ENCODE measurements at places on chromosomes 1 and 21. TPM values are rescaled to one million over a fixed set of nuclear protein-coding genes. Genes with fewer than 3 reads are reported as not detected.

- no peak for DNase-seq
These were observed 7.6 kb downstream of the DNTTIP2 start for GRCh38 chr1:93871366-93871765.

DNA sequence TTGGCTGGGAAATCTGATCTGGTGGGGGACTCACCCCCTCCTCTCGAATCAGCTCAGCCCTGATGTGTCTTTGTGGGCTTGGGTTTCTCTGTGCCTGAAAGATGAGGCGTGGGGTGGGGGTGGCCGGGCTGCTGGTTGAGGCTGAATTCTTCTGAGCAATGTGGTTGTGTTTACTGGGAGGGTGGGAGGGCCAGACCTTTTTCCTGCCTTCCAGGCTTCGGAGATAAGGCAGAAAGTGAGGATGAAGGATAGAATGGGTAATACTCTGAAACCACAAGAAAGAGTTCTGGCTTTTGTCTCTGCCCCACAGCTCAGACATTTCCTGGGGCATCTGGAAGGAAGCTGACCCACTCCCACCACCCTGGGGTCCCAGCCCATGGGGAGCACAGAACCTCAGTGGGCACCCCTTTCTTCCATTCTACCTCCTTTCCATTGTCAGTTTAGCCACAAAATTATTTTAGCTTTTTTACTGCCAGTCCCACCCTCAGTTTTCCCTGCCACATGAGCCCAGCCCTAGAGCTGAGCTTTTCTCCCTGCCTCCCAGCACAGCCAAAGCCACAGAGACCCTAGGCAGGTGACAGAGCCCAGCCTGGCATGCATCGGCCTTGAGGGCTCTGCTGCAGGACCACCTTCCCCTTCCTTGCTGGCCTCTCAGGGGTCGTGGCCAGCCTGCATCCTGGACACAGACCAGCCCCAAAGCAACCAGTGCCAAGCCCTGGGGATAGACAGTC is 11.2 kb downstream of the ALX3 start:
- DNase-seq, result no peak

The GNAT2 gene
- not detected for polyA plus RNA-seq

The SPRR1B gene
- polyA plus RNA-seq, result not detected
